ENCODE measurements at places on chromosomes 7 and 10.

GRCh38 chr7:55078465-55079372, 59.9 kb downstream of the EGFR start:
- DNase-seq, result no peak

DNA sequence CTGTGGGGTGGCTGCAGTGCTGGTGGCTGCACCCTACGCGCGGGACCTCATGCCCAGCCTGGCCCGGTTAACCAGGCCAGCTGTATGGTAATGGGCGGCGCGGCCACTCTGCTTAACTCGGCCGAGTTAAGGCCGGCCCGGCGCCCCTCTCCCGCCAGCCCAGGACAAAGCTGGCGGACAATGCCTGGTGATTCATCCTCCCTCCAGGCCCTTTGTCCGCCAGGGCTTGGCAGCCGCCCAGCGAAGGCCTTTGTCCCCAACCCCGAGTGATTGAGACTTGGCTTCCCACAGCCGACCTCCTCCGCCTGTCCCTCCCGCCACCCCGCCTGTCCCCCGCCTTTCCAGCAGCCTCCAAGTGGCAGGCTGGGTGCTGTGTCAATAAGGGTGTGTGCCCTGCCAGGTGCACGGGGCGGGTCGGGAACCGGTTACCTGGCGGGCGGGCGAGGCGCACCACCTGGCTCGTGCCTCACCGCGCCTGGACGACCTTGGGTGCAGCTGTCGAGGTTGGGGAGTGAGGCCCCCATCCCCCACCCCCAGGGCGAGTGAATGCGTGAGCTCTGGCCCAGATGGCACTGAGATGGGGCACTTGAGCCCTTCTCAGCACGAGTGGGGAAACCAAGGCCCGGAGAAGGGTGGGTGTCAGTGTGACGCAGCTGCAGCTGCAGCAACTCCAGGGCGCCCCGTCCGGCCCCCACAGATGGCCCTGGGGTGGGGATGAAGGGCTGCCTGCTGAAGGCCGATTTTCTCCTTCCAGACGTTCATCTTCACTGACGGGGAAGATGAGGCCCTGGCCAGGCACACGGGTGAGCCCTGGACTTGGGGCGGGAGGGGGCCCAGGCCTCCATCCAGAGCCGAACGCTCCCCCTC, 4.6 kb downstream of the LFNG start:
- DNase-seq, result peak; percentile 90

DNA sequence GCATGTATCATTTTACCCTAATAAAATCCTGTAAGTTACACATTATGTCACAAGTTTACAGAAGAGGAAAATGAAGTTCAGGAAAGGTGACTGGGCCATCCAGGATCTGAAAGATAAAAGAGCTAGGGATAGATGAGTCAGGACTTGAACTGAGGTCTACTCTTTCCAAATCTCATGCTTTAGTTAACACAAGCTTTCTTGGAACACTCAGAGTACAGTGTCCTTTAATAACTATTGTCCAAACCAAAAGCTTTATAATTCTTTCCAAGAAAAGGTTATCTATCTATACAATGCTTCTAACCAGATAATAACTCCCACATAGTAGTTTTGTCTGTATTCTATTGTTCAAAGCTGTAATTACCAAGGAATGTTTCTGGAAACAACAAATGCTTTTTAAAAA, 164.6 kb downstream of the LRRN3 start:
- DNase-seq, result no peak

DNA sequence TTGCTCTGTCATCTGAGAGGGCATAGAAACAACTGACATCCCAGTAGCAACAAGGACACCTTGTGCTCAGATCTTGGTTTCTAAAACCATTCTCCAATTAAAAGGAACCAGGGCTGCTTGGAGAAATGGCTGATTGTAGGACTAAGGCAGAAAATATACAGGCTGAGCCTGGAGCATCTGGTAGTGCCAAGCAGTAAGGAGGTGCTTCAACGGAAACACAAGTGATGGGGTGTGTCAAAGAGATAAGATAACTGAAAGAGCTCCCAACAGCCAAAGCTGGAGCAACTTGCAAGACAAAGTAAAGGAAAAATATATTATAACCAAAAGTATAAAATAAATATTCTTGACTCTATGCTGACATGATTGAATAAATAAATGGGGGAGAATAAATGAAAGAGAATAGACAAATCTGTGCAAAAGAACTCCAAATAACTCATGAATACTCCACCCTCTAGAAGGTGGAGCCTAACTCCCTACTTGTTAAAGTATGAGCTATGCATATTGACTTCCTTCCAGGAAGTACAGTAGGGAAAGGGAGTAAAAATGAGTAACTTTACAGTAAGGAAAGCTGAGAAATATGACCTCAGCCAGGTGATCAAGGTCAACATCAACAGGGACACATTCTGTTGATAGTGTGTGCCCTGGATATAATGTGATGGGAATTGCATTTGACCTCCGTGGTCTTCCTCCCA, 162.4 kb downstream of the NOC3L start:
- DNase-seq, result no peak

DNA sequence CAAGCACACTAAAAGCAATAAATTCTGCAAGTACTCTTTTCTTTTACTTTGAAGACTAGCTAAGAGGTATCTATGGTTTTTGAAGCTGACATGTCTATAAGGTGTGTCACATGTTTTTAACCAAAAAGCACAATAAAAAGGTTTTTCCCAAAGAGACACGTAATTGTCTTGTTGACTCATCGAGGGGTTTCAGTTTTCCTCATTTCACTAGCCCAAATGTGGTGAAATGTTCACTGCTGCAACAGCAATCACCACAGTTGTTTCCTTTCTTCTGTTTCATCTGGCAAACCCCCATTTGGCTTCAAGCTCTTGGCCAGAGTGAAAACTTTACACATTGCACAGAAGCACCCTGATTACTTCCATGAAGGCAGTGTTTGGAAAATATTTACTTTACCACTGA, 3.8 kb upstream of the HOXA4 start:
- no peak for DNase-seq

GRCh38 chr7:35254496-35255442, 869 bp upstream of the TBX20 start:
- peak; percentile 75 for DNase-seq

DNA sequence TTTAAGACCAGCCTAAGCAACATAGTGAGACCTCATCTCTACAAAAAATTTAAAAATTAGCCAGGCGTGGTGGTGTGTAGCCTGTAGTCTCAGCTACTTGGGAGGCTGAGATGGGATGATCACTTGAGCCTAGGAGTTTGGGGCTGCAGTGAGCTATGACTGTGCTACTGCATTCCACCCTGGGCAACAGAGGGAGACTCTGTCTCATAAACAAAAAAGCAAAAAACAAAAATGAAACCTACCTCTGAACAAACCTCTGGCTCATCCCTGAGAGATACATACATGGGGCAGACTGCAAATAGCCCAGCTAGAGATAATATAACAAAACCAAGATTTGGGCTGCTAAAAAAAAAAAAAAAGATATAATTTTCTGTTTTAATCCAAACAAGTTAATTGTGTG, 19.5 kb downstream of the C10orf67 start:
- no peak for DNase-seq

GRCh38 chr10:24463611-24464426, 254.9 kb downstream of the KIAA1217 start:
- no peak for DNase-seq

- no peak for DNase-seq
Observed at GRCh38 chr10:72980348-72980747, 25.7 kb upstream of the PLA2G12B start.

- no peak for DNase-seq
Observed at GRCh38 chr7:20316706-20317105, 14.0 kb upstream of the ITGB8 start.

DNA sequence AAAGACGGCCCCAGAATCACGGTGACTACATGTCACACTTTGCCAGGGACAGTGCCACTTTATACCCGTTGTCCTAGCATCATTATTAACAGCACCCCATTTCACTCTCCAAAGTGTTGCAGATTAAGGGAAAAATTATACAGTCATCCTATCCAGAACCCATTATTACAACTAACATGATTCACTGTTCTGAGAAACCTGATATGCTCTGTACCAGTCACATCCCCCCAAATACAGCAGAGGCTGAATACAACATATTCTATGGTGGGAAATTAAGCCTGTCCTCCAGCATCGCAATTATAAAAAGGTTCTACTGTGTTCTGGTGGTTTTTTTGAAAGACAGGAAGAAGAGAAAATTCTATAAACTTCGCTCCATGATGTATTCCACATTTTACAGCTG, 162.1 kb downstream of the JAZF1 start:
- no peak for DNase-seq

DNA sequence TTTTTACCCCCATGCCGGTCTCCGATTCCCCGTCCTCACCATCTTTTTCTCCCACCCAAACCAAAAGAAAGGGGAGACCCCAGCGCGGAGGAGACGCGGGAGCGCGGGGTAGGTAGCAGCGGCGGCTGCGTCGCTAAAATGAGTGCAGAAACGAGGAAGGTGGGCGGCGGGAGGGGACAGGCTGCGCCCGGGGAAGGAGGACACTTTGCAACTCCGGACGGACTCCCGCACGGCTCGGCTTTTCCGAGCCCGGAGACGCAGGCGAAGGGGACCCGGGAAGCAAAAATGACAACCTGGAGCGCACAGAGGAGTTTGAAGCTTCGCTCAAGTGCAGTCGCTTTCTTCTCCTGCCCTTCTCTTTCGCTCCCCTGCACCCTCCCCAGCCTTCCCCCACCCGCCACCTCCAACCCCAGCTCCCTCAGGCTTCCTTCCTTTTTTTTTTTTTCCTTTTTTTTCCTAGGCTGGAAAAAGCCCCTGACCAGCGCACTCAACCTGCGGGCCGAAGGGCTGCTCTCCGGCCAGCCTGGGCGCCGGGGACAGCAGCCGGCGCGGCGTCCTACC, 453 bp downstream of the SFMBT2 start:
- DNase-seq, result no peak

GRCh38 chr7:40436710-40437109, 301.9 kb downstream of the SUGCT start:
- no peak for DNase-seq

- DNase-seq, result peak; percentile 65
Observed at GRCh38 chr7:94907026-94907810, at the start of gene PPP1R9A. TSS of gene PPP1R9A (plus strand) at chr7:94907594. CDS start at chr7:94910114, 2,520 bp downstream.

DNA sequence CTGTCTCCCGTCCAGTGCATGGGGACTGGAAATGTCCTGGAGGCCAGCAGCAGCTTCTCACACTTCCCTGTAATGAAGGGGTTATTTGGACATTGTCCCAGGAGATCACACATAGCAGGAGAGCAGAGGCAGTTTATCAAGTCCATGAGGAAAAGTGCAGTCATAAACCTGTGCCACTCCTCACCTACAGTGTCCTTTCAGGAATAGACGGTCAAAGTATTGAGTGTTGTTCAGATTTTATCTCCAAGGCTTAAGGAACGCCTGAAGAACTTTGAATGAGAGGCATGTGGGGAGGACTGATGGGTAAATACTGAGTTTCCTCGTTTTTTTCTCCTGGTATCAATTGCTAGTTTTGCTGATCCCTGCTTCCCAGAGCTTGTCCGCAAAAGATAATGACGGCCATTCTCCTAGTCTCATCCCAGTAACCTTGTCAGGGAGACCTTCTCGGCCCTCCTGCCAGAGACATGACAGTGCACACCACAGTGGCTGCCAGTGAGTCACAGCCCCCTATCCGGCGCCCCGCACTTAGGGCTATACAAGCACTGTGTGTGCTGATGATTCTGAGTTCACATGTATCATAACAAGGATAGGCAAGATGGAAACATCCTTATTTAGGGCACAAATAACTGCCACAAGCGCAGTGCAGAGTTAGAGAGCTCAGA, 495.5 kb upstream of the MGMT start:
- no peak for DNase-seq

- DNase-seq, result no peak
Observed at GRCh38 chr10:61760943-61761824, 98.5 kb downstream of the CABCOCO1 start.

DNA sequence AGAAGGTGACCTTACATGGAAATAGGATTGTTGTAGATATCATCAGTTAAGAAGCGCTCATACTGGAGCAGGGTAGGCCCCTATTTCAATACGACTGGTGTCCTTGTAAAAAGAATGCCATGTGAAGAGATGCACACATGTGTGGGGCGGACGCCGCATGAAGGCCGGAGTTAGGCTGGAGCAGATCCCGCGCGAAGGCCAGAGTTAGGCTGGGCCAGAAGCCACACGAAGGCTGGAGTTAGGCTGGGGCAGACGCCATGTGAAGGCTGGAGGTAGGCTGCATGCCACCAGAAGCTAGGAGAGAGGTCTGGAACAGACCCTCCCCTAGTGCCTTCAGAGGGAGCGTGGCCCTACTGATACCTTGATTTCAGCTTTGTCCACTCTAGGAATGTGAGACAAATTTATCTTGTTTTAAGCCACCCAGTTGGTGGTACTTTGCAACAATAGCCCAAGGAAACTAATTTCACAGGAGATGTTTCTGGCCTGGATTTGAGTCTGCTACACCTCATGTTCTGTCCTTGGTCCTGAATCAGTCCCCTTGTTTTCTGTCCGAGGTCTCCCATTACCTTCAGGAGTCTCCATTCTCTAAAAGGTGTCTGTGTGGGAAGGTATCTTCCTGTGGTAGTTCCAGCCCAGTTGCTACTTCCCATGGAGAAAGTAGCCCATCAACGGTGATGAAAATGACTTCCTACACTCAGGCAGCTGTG, 585.8 kb downstream of the LRMDA start:
- DNase-seq, result no peak

DNA sequence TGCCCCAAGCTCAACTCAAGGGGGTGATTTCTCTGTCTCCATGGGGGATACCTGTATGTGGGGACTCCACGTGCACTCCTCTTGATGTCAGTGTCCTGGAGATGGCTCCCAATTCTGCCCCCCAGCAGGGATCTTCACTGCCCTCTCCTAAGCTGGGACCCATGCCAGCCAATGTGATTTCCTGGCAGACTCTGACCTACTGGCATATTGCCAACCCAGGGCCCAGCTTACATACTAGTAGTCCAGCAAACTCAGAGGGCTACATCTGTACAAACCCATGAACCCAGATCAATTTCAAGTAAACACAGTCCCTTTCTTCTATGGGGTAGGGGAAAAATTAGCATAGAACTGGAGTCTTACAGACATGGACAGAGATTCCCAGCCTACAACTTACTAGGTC, 26.2 kb upstream of the BMPR1A start:
- DNase-seq, result peak; percentile 72

DNA sequence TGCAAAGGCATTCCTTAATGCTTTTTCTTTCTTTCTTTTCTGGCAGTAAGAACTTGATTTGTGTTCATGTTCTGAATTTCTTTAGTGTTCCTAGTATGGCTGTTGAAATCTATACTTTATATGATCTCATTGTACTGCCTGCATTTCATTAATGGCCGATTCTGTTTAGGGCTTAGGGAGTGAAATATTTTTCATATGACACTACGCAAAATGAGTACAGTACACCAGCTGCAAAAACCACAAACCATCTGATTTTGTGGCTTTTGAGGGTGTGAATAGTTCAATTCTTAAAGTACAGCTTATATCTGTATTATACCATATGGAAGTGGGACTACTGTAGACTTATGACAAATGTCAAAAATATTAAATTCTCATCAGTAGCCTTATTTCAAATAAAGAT, 69.1 kb upstream of the FOXP2 start:
- DNase-seq, result no peak

GRCh38 chr10:88525371-88526069, 57.6 kb downstream of the RNLS start:
- DNase-seq, result no peak
